ENCODE measurements at places on chromosomes 1 and 21. TPM values are rescaled to one million over a fixed set of nuclear protein-coding genes. Genes with fewer than 3 reads are reported as not detected.

Gene TOR1AIP1
- total RNA-seq, result 47.8 TPM

Gene PTBP2
- total RNA-seq, result 10.9 TPM

Gene CYP4Z1
- 0.52 TPM for total RNA-seq

Gene ECE1
- 56.8 TPM for total RNA-seq

Gene FMO5
- 0.96 TPM for total RNA-seq

Gene PLA2G5
- 38.5 TPM for total RNA-seq

Gene RGS16
- 1.3 TPM for total RNA-seq

Gene TCHHL1
- not detected for total RNA-seq

Gene SMCP
- not detected for total RNA-seq

Gene ATP1A2
- 393 TPM for total RNA-seq
